ENCODE measurements at places on chromosomes 1 and 21.
A peak's percentile ranks its signal among the peaks of the same experiment; 100 is the strongest.

- no peak for DNase-seq
These were observed 98.0 kb upstream of the C1orf105 start for GRCh38 chr1:172322219-172323061.

GRCh38 chr1:79885101-79885500 lies 878.6 kb upstream of the ADGRL4 start:
- no peak for DNase-seq

GRCh38 chr1:246790833-246791232 lies 66.6 kb downstream of the SCCPDH start:
- no peak for DNase-seq

DNA sequence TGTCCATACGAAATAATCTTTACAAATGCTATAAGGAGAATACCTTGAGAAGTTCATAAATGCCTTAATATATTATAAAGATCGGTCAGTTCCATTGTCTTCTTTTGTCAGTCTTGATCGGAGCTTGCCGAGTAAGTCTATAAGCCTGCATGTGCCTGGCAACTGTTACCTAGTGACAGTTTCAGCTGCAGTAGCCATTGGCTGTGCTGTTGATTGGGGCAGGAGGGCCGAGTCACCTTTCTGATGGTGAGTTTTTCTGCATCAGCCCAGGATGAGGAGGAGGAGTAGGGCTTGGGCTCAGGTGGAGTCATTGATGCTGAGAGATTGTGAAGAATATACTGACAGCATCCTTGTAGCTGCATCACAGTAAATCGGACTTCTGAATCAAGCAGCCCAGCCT lies 1.9 kb upstream of the GPR52 start:
- no peak for DNase-seq

GRCh38 chr1:230772457-230773395 lies 25.5 kb downstream of the CAPN9 start:
- no peak for DNase-seq

- no peak for DNase-seq
These were observed 31.0 kb downstream of the ASH1L start for GRCh38 chr1:155531624-155532023.

DNA sequence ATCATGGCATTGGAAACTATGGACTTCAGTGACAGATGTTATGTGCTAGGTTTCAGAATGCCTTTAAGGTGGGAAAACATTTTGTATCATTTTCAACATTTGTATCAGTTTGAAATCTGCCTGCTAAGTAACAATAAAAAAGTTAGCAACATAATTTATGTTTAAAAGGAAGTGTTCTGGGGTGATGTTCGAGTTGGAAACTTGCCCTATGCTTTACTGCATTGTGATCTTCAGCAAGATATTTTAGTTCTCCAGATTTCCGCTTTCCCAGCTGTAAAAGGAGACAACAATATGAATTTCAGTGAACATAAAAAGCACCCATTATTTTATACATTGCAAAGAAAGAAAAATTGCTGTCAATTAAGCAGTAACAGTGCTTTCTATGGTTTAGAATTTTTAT lies 187.4 kb downstream of the DISC1 start:
- DNase-seq: no peak

DNA sequence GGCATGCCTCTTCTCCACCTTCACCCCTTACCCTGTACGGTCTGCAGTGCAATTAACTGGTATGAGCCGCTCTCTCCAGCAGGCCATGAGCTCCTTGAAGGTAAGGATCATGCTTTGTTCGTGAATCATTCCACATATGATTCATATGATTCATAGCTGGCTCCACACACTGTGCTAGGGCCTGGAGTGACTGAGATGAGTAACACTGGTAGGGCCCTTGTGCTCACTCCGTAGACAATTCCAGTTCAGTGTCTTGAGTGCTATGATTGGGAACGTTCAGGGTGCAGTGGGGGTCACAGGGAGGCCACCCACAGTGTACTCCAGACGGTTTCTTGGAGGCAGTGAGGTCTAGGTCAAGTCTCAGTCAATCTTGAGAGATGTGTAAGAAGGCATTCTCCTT lies 239.8 kb downstream of the LMX1A start:
- DNase-seq: no peak

- no peak for DNase-seq
These were observed 183.5 kb downstream of the ZZZ3 start for GRCh38 chr1:77498918-77499317.

DNA sequence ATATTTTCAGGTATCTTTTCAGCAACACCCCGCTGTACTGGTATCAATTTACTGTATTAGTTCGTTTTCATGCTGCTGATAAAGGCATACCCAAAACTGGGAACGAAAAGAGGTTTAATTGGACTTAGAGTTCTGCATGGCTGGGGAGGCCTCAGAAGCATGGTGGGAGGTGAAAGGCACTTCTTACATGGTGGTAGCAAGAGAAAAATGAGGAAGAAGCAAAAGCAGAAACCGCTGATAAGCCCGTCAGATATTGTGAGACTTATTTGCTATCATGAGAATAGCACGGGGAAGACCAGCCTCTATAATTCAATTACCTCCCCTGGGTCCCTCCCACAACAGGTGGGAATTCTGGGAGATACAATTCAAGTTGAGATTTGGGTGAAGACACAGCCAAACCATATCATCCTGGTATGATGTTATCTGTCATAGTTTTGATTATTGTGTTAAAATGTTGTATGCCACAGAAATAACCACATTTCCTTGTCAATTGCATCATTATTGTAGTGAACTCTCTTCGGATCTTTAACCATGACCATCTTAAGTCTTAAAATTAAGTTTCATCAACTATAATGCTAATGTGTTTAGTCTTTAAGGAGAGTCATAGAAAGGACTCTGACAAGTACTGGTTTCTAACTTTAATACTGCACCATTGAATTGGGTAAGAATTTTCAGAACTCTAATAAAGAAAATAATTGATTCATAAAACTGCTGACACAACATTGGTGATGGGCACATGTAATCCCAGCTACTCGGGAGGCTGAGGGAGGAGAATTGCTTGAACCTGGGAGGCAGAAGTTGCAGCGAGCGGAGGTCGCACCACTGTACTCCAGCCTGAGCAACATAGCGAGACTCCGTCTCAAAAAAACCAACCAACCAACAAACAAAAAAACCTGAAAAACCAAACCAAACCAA lies 58.2 kb downstream of the TBX19 start:
- no peak for DNase-seq

GRCh38 chr1:246280551-246280950 lies 226.5 kb downstream of the SMYD3 start:
- no peak for DNase-seq

- no peak for DNase-seq
These were observed 109.8 kb downstream of the GLIS1 start for GRCh38 chr1:53629101-53629691.

- DNase-seq: peak; percentile 36
These were observed 61.0 kb downstream of the POFUT2 start for GRCh38 chr21:45226540-45227326.

- no peak for DNase-seq
These were observed 7.1 kb downstream of the RHBG start for GRCh38 chr1:156376146-156376545.

- DNase-seq: no peak
These were observed 28.7 kb downstream of the IFI44 start for GRCh38 chr1:78678324-78678723.

DNA sequence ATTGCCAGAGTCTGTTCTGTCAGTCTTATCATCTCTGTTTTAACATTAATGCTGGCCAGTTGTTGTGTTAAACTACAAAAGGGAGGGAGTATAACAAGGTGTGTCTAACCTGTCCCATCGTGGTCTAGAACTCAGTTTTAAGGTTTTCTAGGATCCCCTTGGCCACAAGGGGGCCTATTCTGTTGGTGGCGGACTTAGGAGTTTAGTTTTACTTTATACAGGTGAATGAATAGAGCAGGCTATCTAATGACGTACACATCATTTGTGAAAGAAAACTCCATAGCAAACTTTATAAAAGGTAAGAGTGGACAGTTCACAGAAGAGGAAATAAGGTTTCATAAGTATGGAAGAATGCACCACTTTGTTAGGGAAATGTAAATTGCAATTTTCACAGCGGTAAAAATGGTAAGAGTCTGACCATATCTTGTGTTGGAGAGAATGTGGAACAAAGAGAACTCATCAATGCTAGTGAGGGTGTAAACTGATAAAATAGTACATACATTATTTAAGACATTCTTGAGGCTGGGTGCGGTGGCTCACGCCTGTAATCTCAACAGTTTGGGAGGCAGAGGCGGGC lies 2.5 kb upstream of the ATF6 start:
- DNase-seq: peak; percentile 43

DNA sequence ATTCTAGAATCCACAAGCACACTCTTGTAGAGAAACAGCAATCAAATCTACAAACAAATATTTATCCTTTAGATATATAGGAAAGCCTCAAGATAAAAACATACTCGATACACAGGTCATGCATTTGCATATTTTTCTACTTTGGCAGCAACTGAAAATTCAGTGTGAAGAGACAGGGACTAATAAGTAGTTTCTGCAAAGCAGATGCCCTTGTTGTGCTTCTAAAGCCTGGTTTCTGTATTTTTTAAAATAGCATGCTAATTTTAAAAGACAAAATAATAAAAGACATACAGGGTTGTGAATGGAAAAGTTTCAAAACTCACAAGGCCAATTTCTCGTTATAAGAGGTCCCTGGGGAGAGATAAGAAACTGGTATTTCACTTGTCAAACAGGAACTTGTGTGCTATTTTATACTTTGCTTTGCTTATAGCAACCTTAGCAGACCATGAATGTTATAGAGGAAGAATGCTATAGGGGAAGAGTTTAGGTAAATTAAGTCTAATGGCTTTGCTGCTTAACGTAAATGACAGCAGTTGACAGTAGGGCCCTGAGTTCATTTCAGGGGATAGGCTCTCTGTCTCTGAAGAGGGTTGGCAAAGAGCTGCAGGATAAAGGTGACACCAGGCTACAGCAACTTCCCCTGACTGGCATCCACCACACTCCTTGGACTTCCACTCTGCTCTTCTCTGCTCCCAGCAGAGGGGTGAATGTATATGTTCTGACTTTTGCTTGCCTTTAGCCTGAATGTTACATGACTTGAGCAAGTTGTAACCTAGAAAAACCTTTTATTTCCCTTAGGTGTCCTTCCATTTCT lies 9.4 kb upstream of the RGS13 start:
- no peak for DNase-seq

DNA sequence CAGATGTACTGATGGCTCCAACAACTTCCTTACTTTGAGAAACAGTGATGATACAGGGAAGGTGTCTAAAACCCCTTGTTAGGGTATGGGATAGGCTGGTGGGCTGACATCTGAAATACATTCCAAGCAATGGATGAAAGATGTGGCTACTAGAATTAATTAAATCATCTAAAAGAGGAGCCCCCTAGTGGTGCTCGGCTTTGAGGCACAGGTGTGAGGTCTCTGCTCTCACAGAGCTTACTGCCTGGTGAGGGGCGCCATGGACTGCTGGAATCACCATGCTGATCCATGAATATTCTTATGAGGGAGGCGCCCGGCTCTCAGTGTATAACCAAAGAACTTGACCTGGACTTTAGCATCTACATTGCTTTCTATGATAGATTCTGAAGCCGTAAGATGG lies 48.5 kb downstream of the GNG4 start:
- peak; percentile 7 for DNase-seq

- DNase-seq: no peak
These were observed 178.6 kb downstream of the SLC45A1 start for GRCh38 chr1:8496473-8496872.

DNA sequence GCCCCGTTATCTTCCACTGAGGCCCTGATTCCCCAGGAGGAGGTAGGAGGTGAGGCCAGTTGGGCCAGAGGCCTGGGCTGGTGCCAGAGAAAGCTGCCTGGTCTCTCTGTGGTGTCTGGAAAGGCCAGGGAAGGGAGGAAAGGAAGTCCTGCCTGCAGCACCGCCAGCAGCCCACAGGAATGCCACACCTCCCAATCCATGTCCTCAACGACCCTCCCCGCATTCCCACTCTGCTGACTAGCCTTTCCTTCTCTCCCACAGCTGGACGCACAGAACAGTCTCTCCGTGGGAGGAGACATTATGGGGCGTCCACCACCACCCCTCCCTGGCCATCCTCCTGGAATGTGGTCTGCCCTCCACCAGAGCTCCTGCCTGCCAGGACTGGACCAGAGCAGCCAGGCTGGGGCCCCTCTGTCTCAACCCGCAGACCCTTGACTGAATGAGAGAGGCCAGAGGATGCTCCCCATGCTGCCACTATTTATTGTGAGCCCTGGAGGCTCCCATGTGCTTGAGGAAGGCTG lies 18.0 kb downstream of the CSF1 start:
- no peak for DNase-seq

- no peak for DNase-seq
These were observed 38.2 kb downstream of the MAPKAPK2 start for GRCh38 chr1:206722751-206723461.

- DNase-seq: no peak
These were observed 486 bp upstream of the DSTYK start for GRCh38 chr1:205211839-205212536.

- no peak for DNase-seq
These were observed 33.8 kb downstream of the MFSD2A start for GRCh38 chr1:39988618-39989343.

GRCh38 chr1:114093624-114094362 lies 59.9 kb downstream of the SYT6 start:
- no peak for DNase-seq

DNA sequence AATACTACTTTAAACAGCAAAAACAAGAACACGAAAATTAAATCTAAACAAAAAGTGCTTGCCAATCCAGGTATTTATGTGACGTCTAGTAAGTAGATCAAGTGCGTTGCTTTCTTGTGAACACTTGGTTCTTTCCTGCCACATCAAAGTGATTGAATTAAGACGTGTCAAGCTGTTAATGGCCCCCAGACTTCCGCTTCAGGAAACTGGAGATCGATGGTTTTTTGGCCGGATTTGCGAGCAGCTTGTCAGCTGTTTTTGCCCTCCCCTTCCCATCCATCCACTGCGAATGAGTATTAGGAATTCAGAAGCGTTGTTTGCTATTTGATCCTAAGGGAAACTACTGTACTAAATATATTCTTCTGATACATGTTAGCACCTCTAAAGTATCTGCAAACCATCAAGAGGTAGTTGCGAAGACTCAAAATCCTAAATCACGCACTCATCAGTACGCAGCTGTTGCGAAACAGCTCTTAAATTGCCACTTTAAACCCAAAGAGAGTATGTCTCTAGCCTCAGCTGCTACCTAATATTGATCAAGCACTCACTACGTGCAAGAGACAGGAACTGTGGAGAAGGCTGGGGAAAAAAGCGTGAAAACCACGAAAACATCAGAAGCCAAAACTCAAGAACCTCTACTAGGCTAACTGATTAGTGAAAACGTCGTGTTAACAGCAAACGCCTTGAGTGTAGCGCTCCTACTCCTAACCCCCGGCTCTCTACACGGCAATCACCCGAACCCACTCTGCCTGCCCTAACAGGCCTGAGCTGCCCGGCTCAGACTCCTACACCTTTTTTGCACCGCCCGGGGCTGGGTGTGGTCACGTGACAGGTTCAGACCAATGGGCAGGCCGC lies 473 bp upstream of the BRDT start:
- DNase-seq: peak; percentile 43

- DNase-seq: peak; percentile 4
These were observed 48.1 kb upstream of the MPC2 start for GRCh38 chr1:167984886-167985489.
